ENCODE measurements at places on chromosomes 6 and 20.

DNA sequence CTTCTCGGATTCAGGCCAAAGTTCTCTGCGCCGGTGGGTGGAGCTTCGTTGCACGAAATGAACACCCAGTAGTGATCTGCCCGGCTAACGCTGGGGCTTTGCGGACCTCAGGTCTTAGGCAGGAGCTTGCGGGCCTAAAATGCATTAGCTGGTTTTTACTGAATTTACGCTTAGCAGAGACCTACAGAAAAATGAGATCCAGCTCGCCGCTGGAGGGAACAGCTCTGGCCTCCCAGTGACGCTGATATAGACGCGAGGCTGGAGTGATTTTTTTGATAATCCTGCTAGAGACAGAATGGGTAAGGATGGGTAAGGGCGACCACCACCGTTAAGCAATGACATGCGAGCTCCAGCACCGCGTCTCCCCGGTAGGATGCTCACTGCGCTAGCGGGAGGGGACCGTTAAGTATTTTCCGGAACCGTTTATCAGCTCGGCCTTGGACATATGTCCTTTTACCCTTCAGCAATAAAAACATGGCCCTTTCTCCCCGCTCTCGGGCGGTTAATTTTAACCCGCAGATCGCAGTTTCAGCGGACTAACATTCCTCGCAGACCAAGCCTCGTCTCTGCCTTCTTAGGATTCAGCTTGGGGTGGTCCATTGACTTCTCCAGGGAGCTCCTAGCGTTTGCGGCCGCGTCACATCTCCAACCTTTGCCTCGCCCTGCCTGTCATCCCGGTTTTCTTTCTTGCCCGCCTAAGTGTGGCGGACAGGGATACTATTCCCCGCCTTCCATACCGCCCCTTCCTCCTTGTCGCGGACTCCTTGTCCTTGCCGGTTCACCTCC, 109.3 kb downstream of the GPX5 start:
- DNase-seq, result no peak

GRCh38 chr6:125274935-125275334, 26.8 kb downstream of the HDDC2 start:
- DNase-seq, result no peak

- peak; percentile 81 for DNase-seq
Measured at GRCh38 chr6:27867051-27867944, 44.9 kb downstream of the OR2B2 start.

DNA sequence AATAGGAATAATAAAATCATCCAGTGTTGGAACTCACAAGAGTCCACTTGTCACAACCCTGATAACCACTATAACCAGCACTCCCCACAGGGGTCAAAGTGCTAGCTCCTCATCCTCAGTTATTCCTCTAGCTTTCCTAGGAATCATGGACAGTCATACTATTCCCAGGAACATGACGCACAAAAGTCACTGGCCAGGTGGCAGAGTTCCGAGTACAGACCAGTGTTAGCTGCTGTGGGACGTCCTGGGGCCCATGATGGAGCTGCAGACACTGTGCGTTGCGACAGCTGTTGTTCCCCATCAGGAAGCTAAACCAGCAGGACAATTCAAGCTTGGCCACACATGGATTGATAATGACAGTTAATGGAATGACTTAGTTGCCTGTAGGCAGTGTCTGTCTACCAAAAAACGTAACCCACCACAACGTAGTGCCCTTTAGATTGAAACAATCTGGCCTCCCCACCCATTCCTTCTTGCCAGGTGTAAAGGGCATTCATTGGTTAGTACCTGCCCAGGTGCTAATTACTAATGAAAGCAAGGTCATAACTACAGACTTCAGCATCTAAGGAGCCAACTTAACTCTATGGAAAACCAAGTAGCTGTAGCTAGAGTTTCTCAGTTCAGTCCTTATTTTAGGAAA, 17.4 kb downstream of the EZR start:
- no peak for DNase-seq

- DNase-seq, result no peak
Measured at GRCh38 chr6:61649845-61650244, 636.2 kb downstream of the KHDRBS2 start.

GRCh38 chr20:53933232-53933846, 137.1 kb downstream of the BCAS1 start:
- no peak for DNase-seq

- DNase-seq, result peak; percentile 62
Measured at GRCh38 chr20:19699180-19699971, 58.7 kb upstream of the RIN2 start.

DNA sequence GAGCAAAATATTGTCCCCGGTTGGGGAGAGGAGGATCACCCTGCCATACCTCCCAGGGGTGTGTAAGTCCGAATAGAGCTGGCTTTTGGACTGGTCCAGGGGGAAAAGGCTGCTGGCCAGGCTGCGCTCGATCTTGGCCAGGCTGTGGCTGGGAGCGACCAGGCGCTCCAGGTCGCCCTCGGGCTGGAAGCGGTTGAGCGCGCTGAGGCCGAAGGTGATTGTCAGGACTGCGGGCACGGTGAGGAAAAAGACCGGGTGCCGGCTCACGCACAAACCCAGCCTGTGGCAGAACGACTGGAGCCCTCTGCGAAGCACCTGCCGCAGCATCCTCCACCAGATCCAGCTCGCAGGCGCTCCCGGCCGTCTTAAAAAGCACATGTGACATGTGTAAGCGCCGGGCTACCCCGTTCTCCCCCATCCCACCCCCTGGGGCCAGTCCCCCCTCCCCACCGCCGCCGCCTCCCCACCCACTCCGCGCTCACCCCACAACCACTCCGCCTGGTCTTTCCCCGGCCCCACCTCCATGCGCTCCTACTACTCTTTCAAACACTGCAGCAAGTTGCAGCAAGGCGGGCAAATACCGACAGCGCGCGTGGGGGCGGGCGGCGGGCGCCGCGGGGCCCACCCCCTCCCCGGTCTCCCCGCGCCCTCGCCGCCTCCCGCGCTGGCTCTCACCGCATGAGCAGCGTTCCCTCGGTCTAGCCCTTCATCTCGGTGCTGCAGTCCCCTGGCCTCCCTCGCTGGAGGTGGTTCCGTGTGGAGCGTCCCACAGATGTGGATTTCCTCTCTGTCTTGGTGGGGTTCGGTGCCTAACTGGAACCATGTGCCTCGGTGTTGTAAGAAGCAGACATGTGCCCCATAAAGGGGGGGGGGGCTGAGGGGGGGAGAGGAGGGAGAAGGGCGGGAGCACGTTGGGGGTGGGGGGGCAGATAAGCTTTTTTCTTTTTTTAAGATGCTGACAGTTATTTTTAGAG, 42.4 kb downstream of the PTCHD4 start:
- DNase-seq, result no peak

- DNase-seq, result no peak
Measured at GRCh38 chr6:143478479-143479062, 28.0 kb downstream of the PEX3 start.

DNA sequence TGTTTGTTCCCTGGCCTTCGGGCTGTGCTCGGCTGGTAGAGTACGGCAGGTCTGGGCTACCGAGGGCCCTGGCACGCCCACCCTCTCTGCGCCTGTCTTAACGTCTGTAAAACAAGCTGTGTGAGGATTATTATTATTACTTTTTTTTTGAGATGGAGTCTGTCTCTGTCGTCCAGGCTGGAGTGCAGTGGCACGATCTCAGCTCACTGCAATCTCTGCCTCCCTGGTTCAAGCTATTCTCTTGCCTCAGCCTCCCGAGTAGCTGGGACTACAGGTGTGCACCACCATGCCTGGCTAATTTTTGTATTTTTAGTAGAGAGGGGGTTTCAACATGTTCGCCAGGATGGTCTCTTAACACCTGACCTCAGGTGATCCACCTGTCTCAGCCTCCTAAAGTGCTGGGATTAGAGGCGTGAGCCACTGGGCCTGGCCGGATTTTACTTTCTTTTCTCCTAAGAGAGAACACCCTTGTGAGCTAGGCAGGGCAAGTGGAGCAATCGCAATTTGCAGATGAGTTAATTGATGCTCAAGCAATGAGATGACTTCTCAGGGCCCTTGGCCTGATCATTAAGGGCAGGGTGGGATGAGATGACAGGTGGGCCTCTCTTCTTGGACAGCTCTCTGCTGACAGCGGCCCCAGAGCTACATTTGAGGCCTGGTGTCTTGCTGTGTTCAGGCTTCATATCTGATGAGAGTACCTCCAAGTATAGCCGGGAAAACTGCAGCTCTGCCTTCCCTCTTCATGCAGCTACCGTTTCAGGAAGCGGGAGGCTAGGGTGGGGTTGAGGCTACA, 859 bp upstream of the SMIM29 start:
- no peak for DNase-seq

- no peak for DNase-seq
Measured at GRCh38 chr20:19855416-19855815, 97.4 kb downstream of the RIN2 start.
